ENCODE measurements at places on chromosomes 11 and 22. TPM values are rescaled to one million over a fixed set of nuclear protein-coding genes. Genes with fewer than 3 reads are reported as not detected.

GRCh38 chr11:1017269-1018005, 19.1 kb downstream of the MUC6 start:
- DNase-seq: no peak

- DNase-seq: no peak
These were observed 51.6 kb downstream of the GRAMD1B start for GRCh38 chr11:123481640-123482039.

GRCh38 chr22:42080287-42080686, 787 bp downstream of the SMDT1 start:
- no peak for DNase-seq

GRCh38 chr11:6357222-6357621, 33.1 kb upstream of the SMPD1 start:
- no peak for DNase-seq

DNA sequence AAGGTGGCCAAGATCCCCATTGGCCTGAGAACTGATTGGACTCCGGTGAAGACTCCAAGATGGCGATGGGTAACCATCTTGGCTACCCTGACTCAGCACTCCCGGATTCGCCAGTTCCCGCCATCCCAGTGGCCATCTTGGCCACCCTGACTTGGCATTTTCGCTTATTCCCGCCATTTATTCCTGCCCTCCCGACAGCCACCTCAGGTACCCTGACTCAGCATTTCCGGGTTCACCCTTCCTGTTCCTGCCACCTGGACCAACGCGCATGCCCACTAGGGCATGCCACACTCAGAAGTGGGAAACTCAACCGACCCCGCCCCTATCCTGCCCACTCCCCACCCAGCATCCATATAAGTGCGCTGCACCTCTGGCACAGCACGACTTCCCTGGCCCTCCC, 7.8 kb downstream of the OR8K5 start:
- no peak for DNase-seq

- no peak for DNase-seq
These were observed 61.3 kb upstream of the ANO1 start for GRCh38 chr11:70016666-70017367.

DNA sequence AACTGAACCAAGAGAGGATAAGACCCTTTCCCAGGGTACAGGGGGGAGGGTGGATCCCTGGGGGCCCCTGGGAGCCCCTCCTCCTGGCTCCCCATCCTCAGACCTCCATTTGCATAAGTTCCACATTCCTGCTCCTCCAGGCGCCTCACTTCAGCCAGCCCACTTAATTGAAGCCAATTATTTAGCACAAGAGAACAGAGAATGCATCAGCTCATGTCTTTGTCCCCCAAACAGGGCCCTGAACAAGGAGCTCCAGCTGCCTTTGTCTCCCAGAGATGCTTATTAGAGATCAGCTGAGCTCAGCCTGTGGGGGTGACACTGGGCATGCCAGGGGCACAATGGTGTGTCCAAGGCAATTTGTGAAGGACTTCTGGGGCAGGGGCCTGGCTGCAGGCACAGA, 89.9 kb upstream of the PRDM11 start:
- no peak for DNase-seq

DNA sequence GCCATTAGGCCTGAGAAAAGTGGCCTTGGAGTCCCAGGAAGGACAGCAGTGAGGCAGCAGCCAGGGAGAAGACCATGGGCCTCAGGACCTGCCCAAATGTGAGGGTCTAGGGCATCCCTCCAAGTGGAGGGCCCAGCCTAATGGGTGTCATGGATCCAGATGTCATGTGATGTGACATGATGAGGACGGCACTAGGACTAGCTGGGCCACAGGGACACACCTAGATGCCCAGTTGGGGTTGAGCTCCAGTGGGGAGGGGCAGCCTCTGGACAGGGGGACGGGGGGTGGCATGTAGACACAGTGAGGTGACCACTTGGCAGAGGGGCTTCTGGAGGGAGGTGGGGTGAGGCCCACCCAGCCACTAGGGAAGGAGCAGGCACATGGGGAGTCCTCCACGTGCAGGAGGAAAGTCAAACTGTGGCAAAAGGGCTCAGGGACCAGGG, 5.4 kb downstream of the SCARF2 start:
- no peak for DNase-seq

The KCNJ11 gene
- not detected for total RNA-seq

The C11orf52 gene
- total RNA-seq: not detected

The PAFAH1B2 gene
- 61.6 TPM for total RNA-seq

The TMEM191B gene
- 4.2 TPM for total RNA-seq

The KRTAP5-6 gene
- not detected for total RNA-seq

The OR5P2 gene
- not detected for total RNA-seq
